NCI-H1417 (cell line): ENCODE measurements at places on chromosomes 6 and 20.

DNA sequence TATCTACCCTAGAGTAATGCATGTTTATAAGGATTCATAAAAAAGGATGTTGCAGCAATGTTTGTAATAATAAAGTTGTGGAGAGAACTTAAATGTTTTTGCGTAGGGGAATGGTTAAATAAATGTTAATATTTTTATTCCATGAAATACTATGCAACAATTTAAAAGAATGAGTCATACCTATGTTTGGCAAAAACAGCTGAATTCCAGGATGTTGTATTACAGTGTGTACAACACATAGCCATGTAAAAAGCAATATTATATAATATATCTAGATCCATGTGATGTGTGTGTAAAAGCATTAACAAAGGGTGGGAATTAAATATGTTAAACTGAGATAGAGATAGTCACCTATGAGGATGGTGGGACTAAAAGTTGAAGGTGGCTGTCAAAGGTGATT lies 21.1 kb upstream of the PKIB start:
- no peak for DNase-seq

DNA sequence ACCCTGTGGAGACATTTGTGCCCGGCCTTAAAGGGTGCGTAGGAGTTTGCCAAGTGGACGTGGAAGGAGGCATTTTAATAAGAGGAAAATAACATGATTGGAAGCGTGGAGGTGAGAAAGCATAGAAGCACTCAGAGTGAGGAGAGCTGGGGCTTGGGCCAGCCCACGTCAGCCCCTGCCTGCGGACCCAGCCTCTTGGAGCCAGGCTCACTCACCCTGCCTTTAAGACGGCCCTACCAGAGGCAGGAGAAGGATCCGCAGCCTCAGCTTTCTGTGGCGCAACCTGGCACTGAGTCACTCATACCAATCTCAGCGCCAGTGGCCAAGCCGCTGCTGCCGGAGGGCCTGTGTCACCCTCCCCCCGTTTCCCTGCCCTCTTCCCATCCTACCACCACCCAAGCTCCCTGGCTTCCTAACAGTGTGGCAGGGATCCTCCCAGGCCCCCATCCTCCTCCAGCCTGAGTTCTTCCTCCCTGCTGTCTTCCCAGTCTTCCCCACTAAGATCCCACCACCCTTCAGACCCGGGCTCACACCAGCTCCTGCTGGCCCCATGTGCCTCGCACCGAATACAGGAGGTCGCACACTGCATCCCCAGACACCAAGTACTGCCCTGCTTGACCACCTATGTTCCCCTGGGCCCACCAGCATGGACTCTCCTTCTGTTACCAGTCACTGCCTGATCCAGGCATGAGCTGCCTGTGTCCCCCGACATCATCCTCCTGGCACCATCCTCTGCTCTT lies 285.2 kb downstream of the UST start:
- no peak for DNase-seq

- DNase-seq: no peak
Measured at GRCh38 chr20:33250666-33251065, 14.9 kb downstream of the BPIFA1 start.

DNA sequence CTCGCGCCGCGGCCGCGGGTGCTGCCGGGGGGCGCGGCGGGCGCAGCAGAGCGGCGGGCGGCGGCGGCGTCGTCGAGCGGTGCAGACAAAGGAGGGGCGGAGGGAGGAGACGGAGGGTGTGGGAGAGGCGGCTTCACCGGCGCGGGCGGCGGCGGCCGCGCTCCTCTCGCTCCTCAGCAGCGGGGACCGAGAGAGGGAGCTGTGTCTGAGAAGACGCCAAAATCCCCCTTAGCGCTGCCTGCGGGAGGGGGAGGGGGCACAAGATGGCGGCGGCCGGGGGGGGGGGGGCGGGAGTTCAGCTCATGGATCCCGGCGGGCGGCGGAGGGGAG lies 296 bp downstream of the ADNP start:
- DNase-seq: no peak

GRCh38 chr6:41545247-41545702 lies 906 bp upstream of the FOXP4 start:
- peak; percentile 43 for DNase-seq

- no peak for DNase-seq
Measured at GRCh38 chr20:60749804-60750602, 502.1 kb upstream of the CDH4 start.

DNA sequence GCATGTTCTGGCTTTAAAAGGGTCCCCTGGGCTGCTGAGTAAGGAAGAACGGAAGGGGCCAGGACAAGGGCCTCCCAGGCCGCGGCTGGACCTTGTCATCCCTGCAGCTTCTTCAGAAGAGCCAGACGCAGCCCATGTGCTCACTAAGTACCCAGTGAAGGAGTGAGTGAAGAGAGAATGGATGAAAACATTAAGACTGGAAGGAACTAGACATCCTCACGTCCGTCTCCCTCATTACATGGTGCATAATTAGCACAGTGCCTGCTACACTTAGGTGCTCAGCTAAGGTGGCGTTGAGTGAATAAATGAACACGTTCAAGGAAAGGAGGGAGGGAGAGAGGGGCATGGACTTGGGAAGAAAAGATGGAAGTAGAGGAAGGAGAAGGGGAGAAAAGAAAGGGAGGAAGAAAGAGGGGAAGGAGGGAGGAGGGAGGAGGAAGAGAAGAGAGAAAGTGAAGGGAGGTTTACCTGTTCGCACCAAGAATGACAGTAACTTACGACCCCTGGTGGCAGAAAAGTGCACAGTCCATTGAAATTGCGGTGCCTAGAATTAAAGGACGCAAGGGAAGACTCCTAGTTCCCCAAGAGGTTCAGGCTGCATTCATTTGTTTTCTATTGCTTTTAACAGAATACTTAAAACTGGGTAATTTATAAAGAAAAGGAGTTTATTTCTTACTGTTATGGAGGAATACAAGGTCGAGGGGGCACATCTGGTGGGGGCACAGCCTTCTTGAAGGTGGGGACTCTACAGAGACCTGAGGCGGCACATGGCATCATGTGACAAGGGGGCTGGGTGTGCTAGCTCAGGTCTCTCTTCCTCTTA lies 8.0 kb downstream of the TP53RK start:
- DNase-seq: peak; percentile 57

- DNase-seq: peak; percentile 27
Measured at GRCh38 chr6:81766482-81767069, 14.1 kb upstream of the TENT5A start.

DNA sequence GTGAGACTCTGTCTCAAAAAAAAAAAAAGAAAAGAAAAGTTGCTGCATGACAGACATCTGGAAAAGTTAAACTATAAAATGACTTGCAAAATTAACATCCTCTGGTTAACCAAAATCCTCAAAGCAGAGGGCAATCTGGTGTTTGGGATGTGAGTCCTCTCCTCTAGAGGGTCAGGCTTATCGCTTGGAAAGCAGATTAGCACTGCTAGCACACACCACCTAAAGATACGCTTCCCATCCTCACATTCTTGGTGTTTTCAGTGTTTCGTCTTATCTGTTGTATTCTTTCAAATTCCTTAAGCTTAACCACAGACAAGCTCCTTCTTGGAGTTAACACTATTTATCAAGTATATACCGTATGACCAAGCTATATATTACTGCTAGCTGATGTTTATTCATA lies 198.0 kb downstream of the SOX4 start:
- no peak for DNase-seq

GRCh38 chr6:35790683-35791082 lies 6.4 kb downstream of the CLPS start:
- no peak for DNase-seq

GRCh38 chr6:11271228-11272020 lies 39.0 kb upstream of the NEDD9 start:
- no peak for DNase-seq

- DNase-seq: no peak
Measured at GRCh38 chr20:58297394-58297793, 12.1 kb upstream of the RAB22A start.

DNA sequence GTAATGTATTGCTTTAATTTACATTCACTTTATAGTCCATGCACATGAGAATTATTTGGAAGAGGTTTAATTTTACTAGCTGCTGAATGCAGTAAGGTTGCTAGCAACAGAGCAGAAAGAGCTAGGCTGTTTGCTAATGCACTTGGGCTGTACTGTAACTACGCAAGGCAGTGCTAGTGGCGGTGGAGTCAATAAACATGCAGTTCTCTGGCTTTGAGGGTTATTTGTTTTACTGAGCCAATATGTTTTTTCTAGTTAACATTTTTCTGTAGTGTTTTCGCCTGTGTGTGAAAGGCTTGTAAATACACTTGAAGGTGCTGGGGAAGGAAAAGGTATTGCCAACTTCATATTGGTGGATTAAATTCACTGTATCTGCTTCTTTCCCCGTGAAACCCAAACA lies 112.8 kb downstream of the BTBD3 start:
- peak; percentile 60 for DNase-seq

DNA sequence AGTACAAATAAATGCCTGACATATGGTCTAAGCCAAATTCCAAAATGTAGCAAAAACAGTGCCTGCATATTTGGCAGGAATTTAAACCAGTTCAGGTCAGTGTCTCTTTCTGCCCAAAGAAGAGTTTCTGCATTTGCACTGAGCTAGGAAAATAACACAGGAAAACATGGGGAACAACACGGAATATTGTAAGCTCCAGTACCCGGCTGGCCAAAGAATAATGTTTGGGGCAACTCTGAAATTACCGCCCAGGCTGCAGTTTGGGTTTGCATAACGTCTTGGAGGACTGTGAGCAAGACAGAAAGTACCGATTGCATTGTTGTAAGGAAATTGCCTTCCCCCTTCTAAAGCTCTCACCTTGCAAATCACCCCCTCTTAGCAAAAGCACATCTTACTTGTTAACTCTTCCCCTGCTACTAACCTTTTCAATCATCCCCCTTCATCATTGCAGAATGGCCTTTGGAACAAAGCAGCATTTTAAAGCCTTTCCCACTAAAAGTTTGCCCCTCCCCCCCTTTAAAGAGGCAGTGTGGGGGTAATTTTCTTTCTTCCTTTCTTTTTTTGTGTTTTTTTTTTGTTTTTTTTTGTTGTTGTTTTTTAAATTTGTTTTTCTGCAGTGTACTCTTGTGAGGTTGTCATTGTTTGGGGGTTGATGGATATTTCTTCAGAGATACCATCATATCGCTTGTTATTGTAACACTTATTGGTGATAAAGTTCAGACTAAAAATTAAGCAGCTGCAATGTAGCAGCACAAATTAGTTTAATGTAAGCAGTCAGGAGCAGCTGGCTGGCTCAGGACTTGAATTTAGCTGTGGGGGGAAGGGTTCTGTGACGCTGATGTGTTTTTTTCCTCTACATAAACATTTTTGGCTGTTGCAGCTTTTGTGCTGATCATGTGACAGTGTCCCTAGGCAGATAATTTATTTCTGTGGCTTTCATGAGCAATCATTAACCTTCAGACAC lies 100.0 kb upstream of the CITED2 start:
- DNase-seq: peak; percentile 71

DNA sequence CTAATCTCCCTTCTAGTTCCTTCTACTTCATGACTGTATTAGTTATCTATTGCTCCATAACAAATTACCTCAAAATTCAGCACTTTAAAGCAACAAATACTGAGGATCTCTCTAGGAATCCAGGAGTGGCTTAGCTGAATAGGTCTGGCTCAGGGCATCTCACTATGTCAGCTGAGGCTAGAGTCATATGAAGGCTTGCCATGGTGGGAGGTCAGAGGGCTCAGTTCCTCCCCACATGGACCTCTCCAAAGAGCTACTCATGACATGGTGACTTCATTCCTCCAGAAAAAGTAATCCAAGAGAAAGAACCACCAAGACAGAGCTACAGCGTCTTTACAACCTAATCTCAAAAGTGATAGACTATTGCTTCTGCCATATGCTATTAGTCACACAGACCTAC lies 70.2 kb upstream of the PRND start:
- DNase-seq: no peak

DNA sequence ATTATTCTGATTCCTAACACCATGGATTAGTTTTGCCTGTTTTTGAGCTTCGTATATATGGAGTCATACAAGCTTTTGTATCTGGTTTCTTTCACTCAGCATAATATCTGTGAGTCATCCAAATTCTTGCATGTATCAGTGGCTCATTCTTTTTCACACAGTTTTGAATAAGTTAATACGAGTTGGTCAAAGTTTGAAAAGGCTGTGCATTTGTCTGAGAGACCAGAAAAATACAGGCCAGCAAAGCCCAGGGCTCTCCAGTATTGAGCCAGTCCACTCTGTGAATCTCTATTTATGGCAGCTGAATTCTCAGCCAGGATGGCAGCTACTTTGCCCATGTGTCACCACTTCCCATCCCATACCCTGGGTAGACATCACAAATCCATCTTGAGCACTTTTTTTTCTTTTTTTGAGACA lies 7.2 kb upstream of the CHMP4B start:
- DNase-seq: no peak

DNA sequence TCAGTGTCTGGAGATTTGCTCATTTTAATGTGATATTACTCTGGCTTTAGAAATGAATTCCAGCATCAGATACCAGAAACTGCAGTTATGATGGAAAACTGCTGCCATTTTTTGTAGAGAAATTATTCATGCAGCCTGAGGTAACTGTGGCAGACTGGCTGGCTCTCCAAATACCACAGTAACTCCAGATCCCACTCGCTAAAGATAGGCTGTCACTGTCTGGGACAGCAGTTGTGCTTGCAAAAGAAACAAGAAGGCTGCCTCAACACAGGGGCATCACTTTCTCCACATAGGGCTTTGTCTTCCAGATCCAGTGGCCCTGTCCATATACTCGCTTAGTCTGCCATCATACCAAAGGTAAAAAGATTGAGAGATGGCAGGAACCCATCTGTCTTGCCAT lies 52.7 kb downstream of the FAM184A start:
- DNase-seq: no peak

- no peak for DNase-seq
Measured at GRCh38 chr6:21263531-21264287, 329.8 kb upstream of the SOX4 start.

DNA sequence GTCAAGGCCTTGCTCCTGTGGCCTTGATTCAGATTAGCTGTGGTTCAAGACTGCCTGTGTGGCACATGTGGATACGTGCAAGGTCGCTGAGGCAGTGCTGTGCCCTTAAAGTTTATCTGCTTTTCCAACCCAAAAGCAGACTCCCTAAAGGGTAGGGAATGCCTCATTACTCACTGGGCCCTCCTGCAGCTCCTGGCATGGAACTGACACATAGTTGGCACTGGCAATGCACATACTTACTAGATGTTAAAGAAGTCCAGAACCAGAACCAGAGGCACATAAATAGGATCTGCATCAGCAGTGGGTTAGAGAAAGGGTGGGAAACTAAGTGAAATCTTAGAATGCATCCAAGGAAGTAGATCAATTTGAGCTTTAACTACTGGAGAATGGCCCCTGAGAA lies 90.6 kb upstream of the MLN start:
- no peak for DNase-seq

DNA sequence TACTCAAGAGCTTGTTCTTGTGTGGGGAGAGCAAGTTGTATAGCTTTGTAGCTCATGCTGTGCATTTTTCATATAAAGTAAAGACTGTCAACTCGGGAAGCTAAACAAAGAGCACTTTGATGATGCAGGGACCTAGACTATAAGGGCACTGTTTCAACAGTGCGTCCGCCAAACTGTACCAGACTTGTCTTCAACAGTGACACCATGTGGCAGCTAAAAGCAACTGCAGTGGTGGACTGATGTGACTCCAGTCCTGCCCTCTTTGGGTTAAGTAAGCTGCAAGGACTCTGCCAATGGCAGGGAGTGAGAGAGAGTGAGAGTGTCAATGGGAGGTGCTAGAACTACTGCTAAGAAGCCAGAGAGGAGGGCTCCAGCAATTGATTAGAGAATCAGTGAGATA lies 48.1 kb upstream of the MC3R start:
- DNase-seq: no peak
